ENCODE measurements at places on chromosomes 12 and 14. TPM values are rescaled to one million over a fixed set of nuclear protein-coding genes. Genes with fewer than 3 reads are reported as not detected.

Gene PZP
- total RNA-seq, result not detected

DNA sequence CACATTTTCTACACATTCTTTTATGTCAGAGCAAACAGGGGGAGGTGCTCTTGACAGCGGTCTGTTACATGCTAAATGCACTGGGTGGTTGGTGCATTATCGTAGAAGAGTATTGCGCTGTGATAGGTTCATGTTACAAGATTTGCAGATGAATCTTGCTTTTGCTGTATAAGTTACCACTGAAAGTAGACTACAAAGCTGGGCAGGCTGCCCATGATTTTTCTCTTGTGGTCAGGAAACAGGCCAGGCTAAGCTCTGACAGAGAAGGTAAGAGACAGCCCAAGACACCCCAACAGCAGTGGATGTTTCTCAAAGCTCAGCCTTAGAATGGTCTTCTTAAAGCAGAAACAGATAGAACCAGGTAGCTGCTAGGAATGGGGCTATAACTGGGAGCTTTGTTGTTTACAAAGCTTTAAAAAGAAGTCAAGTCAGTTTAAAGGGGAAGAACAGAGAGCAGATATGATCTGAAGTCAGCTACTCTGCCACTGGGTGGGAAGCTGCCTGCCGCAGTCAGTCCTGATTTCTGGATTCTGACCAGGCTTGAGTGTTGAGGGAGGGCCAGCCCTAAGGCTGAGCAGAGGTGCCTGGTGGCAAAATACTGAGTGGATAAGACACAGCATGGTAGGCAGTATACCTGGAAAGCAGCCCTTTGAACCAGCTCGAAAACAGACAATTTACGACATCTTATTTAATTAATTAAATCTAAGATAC lies 9.4 kb downstream of the KCNA1 start:
- DNase-seq, result no peak

Gene TC2N
- total RNA-seq, result 46.1 TPM

DNA sequence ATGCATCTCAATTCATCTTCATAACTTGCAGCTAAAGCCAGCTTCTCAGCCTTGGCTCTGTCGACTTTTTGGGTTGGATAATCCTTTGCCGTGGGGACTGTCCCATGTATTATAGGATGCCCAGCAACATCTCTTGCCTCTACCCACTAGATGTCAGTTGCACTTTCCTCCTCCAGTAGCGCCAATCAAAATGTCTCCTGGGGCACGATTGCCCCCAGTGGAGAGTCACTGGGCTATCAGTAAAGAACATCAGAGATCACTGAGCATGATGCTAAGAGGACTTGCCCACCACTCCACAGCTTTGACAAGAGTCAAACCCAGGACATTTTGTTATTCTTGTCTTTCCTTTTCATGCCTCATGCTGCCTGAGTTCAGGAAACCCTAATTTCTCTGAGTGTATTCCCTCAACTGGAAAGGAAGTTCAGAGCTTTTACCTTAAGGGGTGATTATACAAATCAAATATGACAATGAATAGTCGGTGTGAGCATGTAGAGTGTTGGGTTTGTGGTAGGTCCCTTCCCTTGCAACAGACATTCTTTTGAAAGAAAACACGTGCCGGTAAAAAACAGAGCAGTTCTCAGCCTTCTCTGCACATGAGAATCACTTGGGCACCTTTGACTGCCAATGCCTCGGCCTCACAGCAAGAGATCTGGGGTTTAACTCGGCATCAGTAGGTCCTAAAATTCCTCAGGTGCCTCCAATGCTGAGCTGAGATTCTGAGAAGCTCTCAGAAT lies 980.6 kb downstream of the VRK1 start:
- DNase-seq, result no peak

Gene SPIC
- not detected for total RNA-seq

Gene ZBTB39
- 5.2 TPM for total RNA-seq

Data from bronchial epithelial cell (primary cell).